Foreskin keratinocyte (primary cell): ENCODE measurements at places on chromosomes 5 and 9. TPM values are rescaled to one million over a fixed set of nuclear protein-coding genes. Genes with fewer than 3 reads are reported as not detected.

DNA sequence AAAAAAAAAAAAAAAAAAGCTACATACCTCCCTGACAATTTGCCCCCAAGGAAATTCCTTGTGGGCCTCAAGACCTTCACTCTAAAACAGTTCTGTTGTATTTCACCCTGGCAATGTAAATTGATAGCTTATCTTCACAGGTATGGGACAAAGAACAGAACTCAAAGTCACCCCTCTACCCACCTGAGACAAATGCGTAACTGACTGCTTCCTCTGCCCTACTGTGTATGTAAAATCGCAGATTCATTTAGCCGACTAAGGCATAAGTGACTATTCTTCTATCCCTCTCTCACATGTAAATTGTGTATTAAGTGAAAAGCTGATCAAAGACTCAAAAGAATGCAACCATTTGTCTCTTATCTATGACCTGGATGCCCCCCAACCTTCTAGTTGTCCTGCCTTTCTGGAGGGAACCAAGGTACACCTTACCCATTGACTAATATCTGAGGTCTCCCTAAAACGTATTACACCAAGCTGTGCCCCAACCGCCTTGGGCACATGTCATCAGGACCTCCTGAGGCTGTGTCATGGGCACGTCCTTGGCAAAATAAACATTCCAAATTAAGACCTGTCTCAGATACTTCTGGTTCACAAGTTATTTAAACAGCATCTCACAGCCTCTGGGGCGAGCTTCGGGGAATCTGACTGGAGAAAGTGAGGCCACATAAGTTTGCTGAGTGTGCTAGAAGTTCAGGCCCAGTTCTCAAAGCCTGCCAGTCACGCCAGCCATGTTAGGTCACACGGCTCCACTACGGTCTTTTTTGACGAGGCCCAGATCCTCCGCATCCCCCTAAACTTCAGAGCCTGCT, 954 bp downstream of the TBCA start:
- no peak for DNase-seq

- DNase-seq: no peak
Measured at GRCh38 chr5:79430196-79430595, 83.7 kb downstream of the HOMER1 start.

DNA sequence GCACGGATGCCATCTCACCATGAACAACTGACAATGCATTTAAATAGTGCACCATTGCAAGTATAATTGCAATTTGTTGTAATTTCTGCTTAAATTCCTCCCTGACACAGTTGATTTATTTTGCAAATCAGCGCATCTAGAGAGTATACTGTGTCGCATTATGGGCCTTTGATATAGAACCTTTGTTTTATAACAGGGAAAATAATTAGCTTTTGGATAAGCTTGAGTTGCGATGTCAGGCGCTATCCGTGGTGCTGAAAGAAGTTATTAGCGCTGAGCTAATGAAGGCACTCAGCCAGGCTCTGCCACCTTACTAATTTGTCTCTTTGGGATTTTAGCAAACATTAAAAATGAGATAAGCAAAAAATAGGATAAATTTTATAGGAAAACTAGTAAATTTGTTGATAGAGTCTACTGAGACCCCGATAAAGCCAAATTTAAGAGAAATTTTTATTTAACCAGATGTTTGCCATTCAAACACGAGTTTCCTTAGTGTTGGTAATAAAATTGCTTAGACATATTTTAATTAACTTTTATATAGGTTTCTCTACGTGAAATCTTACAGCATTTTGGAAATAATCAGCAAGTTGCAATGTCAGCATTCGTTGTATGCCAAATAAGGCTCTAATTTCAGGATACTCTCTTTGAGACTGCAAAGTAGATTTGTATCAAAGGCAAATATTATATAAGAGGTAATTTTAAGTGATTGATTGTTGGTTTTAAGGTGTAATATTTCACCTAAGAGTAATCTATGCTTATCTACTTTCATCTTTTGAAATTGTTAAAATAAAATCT, 355.5 kb downstream of the TLR4 start:
- peak; percentile 12 for DNase-seq

The OR1Q1 gene
- not detected in 2 replicates for total RNA-seq

The DUSP1 gene
- 10.2 and 14.2 TPM in 2 replicates for total RNA-seq
